GM23338 (cell line): ENCODE measurements at places on chromosomes 6 and 20.

- DNase-seq = no peak
Measured at GRCh38 chr20:35039846-35040489, 52.6 kb downstream of the TRPC4AP start.

GRCh38 chr6:139927236-139927635 lies 552.8 kb upstream of the CITED2 start:
- peak; percentile 14 for DNase-seq

- no peak for DNase-seq
Measured at GRCh38 chr6:153117986-153118879, 12.8 kb downstream of the RGS17 start.

DNA sequence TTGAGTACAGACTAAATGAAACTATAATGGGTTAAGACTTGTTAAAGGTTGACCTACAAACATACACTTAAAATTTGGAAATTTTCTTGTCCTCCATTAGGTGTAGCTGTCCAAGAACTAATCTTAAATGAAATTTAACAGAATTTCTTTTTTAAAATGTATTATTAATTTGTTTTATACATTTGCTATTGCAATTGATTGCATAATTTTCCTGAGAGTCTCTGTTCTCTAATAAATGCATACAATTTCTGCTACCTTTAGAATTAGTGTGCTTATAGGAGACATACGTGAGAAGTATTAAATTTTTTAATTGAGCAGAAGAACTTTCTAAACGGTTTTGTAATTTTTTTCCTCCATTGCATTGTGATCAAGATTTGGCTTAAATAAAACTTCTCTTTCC lies 1.5 kb downstream of the FAM135A start:
- no peak for DNase-seq

GRCh38 chr20:18405826-18406225 lies 61.0 kb downstream of the DZANK1 start:
- DNase-seq = peak; percentile 70

DNA sequence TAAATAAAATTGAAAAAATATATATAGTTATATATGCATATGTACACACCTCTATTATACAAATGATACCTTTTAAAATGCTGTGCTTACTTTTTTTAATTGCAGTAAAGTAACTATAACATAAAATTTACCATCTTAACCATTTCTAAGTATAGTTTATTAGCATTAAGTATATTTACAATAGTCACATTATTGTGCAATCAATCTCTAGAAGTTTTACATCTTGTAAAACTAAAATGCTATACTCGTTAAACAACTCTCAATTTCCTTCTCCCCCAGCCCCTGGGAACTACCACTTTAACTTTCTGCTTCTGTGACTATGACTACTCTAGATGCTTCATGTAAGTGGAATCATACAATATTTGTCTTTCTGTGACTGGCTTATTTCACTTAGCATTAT lies 146.7 kb upstream of the DST start:
- DNase-seq = no peak

DNA sequence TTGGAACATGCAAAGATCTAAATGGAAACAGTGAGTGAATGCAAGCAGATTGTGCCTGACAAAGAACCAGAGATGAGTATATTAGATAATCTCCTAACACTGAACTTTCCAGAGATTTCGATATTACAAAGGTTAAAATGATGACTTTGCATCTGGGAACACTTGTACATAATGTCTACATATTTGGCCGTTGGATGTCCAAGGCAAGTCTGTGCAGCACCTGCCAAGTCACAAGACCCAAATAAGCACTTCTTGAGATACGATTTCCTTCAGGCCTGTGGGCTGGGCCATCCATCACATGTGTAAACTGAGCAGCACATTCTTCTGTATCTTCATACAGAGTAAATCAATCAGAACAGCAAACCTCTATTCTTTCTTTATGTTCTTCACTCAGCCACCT lies 32.5 kb upstream of the SMLR1 start:
- DNase-seq = no peak

DNA sequence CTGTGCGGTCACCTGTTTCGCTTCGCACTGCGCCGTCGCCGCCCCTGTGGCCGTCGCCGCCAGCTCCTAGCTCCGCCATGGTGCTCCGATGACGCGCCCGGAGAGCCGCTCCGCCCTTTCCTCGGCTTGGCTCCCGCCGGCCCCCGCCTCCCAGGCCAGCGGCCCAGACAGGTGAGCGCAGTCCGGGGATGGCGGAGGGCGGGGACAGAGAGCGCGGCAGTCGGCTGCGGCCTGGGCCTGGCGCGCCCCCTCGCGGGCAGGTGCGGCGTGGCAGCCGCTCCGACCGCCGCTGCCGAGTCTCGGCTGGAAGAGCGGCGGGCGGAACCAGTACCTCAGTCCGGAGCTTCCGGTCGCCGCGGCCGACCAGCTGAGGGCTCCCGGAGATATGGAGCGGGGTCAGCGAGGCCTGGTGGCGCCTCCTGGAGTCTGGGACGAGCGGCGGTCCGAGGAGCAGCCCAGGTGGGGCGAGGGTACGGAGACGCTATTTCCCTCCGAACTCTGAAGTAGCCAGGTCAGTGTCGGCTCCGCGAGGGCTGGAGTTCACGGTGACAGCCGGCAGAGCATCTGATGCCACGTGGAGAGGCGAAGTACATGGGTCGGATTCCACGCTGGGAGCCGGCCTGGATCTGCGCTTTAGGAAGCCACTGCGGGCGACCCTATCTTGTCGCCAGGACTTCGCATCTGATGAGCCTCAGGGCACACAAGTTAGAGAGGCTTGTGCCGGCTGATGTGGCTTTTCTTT lies at the start of gene MAP7:
TSS of gene MAP7 (minus strand) at position 93 of the 742 bp plus-strand sequence. CDS start at position 79, 14 bp downstream.
- DNase-seq = peak; percentile 96

DNA sequence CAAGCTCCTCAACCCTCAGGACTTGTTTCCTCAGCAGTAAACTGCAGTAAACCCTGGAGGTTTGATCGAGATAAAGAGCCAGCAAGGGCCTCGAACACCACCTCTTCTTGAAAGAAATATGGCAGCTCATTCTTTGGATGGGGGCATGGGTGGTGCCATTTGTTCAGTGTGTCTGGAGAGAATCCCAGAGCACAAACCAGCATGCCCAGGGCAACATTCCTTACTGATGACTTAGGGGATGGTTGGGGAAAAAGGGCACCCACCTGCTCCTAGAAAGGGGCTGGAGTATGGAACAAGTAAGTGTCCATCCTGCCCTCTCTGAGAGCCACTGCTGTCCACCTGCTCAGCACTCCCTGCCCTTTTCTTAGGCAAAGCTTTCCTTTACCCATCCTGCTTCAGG lies 31.3 kb upstream of the ZFAND3 start:
- DNase-seq = no peak

GRCh38 chr6:36478051-36478526 lies 35.3 kb downstream of the KCTD20 start:
- no peak for DNase-seq

GRCh38 chr6:126039284-126039683 lies 52.9 kb downstream of the TRMT11 start:
- DNase-seq = no peak

- DNase-seq = no peak
Measured at GRCh38 chr20:61762167-61762710, 303.4 kb downstream of the TAF4 start.

- no peak for DNase-seq
Measured at GRCh38 chr6:106574741-106575458, 54.4 kb downstream of the RTN4IP1 start.

DNA sequence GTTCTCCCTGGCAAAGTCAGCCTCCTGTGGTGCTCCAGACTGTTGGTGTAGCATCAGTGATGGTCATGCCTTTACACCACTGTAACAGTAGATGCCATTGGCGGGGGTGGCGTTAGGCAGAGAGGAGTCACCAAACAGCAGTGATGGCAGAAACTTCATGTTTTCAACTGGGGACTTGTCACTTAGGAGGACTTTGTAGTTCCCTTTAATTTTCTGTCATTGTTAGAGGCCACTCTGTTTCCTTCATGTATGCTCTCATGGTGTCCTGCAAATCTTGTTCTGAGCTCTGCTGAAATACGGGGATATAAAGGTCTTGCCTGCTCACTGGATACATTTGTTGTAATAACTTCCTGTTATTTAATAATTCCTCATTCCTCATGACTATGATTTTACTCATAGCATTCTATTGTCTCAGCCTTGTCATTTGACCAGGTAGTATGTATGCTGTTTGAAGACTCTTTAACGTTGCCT lies 4.6 kb downstream of the MAP3K4 start:
- DNase-seq = no peak

DNA sequence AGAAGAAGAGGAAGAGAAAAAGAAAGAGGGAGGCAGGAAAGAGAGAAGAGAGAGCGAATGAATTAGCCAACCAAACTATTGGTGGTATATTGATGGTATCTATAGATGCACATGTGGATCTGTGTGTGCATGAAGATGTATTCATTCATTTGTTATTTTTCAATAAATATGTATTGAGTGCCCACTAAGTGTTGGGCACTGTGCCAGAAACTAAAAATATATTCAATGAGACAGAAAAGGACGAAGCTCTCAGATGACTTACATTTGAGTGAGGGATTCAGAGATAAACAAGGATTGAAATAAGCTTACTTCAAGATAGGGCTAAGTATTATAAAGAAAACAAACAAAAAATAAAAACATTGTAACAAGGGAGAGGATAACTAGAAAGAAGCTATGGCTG lies 154.9 kb downstream of the TSHZ2 start:
- DNase-seq = no peak

- DNase-seq = peak; percentile 82
Measured at GRCh38 chr20:22583773-22584521, 425 bp downstream of the FOXA2 start.

GRCh38 chr6:73004231-73004630 lies 221.1 kb downstream of the KHDC1L start:
- no peak for DNase-seq

GRCh38 chr6:168158213-168158979 lies 79.4 kb upstream of the FRMD1 start:
- no peak for DNase-seq

DNA sequence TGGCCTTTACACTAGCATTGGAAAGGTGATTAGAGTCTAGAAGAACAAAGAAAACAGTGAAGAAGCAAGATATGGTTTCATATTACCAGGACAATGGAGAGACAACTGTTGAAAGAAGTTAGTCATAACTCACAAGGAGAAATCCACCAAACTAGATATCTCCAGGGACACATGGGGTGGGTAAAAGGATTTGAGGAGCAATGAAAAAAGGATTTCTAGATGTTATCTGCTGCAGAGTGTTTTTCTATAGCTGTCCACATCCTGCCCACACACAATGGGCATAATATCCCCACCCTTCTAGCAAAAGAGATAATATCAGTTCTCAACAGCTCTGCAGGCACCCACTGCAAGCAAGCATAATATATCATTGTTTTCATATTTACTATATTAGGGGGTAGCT lies 303.1 kb downstream of the HAO1 start:
- DNase-seq = no peak

- DNase-seq = peak; percentile 98
Measured at GRCh38 chr6:167442245-167442644, 117.4 kb downstream of the TTLL2 start.

GRCh38 chr6:159512104-159512503 lies 180.9 kb downstream of the SOD2 start:
- DNase-seq = no peak

- DNase-seq = peak; percentile 39
Measured at GRCh38 chr6:26214803-26215584, 127.8 kb downstream of the HFE start.

DNA sequence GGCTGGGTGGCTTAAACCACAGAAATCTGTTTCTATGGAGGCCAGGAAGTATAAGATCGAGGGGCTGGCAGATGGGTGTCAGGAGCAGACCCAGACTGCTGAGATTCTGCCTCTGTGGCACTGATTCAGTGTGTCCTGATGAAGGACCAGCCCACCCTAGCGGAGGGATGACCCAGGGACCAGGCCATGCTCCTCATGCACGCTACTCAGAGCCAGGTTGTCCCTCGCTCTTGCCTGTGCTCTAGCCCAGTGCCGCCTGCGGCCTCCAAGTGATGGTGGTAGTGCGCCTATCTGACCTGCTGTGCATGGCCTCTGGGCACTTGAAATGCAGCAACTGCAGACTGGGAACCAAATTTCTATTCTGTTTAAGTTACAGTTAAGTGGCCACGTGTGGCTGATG lies 13.1 kb upstream of the APMAP start:
- no peak for DNase-seq

DNA sequence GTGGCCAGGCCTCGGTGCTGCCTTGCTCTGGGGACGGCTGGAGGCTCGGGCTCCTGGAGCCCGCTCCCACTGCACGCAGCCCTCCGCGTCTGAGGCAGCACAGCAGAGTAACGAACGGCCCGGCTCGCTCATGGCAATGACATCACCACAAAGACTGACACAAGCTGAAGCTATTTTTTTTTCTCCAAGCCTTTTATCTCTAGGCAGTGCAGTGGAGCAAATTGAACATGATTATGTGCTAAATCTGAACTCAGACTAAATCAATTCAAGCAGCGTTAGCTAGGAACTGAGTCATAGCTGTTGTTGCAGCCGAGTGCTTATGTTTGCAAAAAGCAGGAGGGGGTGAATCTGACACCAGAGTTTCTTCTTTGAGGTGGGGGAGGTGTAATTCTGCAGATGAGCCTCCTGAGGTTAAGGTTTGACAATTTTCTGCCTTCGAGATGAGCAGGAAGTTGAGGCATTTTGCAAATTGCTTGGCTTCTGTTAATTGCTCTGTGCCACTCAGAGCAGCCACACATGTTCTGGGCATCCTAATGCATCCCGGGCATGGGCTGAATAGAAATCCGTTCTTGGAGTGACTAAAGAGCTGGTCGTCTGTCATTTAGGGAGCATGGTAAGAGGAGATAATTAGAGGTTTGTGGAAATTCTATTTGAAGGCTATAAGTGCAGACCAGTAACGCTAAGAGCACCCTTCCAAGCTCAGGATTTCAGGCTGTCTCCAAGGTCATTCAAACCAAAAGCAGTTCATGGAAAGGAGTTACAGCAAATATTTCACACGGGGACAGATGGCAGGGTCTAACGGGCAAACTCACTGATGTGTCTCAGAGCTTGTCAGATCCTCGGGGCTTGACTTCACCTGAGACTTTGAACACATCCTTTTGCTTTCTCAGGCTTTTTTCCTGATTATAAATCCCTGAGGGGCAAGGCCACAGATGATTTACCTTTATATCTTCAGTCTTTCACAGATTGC lies 155.1 kb upstream of the ENPP5 start:
- peak; percentile 36 for DNase-seq

GRCh38 chr20:24911461-24911860 lies 37.6 kb upstream of the CST7 start:
- peak; percentile 1 for DNase-seq

DNA sequence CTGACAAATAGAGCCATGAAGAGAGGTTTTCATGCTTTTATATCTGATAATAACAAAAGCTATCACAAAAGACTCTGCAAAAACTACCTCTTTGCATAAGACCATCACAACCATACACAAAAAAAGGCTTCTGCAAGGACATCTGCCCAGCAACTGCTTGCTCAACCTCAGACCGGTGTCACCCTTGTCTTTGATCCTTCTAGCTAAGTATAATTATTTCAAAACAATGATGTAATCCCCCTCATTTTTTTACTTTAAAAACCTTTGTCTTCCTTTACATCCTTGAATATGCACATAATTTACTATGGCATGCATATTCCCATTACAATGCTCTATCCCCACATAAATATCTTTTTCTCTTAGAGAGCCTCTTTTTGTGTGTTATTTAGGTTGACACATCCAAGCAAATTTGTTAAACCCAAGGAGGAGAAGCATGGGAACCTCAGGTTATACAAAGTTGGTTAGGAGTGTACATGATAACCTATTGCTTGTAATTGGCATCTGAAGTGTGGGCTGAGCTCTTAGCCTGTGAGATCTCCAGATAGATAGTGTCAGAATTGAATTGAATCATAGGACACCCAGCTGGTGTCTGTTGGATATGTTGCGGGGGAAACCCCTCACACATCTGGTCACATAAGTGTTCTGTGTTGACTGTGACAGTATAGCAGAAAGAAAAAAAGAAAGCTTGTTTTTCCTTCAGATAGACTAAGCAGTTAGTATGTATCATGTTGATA lies 20.7 kb upstream of the CGA start:
- DNase-seq = peak; percentile 38

- DNase-seq = no peak
Measured at GRCh38 chr6:105170059-105170458, 9.8 kb downstream of the POPDC3 start.
